ENCODE measurements at places on chromosomes 5 and 9. TPM values are rescaled to one million over a fixed set of nuclear protein-coding genes. Genes with fewer than 3 reads are reported as not detected.

- no peak for ATAC-seq
Measured at GRCh38 chr9:33809506-33809905, 7.5 kb upstream of the UBE2R2 start.

GRCh38 chr5:172443441-172444109 is 10.8 kb downstream of the SH3PXD2B start:
- peak; percentile 84 for ATAC-seq

DNA sequence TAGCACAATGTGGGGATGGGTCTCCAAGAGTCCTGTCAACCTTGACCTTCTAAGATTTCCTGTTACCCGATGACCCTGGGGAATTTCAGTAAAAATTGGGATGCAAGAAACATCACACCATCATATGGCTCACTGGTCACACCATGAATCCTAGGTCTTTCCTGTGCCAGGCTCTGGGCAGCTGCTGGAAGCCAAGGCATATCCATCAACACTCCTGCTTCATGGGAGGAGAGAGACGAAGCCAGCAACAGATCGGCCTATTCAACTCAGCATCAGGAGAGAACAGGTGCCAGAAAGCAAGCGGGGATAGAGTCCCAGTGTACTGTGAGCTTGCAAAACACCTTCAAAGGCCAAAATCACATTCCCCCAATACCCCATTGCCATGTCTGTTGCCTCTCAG is 6.5 kb upstream of the NEK6 start:
- ATAC-seq: no peak

- ATAC-seq: peak; percentile 79
Measured at GRCh38 chr5:122163121-122164069, 34.0 kb downstream of the ZNF474 start.

- no peak for ATAC-seq
Measured at GRCh38 chr5:160064417-160064810, 54.8 kb downstream of the PWWP2A start.

NXNL2 gene
- 1.2 TPM for total RNA-seq

ORM2 gene
- total RNA-seq: not detected

- peak; percentile 36 for ATAC-seq
Measured at GRCh38 chr9:4297151-4297785, 2.6 kb downstream of the GLIS3 start.

DNA sequence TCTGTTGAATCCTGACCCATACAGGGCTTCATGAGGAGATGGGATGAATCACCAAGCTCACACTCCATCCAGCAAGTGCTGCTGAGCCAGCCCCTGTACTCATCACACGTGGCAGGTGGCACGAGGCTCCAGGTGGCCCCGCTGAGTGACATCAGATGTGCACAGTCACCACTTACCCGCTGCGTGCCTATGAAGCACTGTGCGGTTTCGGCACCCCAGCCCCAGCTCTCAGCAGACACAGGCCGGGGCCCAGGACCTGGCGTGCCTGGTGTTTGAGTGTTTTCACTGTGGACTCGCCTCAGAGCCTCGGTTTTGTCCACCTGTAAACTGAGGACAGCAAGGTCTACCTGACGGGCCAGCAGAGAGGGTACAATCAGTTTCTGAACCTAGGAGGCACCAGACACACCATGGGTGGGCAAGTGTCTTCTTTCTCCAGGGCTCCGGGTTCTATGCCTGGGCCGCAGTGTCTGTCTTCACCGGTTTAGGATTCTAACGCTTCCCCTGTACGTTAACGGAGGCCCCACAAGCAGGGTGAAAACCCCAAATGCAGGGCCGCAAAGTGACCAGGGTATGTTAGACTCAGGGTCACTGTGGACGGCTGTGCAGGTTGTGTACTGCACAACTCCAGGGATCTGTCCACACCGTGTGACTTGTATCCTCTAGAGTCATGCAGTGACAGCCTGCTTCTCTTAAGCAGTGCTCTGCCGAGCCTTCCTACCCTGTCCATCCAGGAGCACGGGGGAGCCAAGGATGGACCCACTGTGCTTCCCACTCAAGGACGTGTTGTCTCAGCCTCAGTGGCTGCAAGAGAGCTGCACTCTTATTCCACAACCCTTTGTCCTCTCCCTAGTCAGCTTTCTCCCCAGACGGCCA is 44.3 kb upstream of the COL5A1 start:
- ATAC-seq: no peak

CCDC183 gene
- 1.4 TPM for total RNA-seq

GRCh38 chr5:34916518-34916917 is 1.0 kb downstream of the BRIX1 start:
- no peak for ATAC-seq

F2RL1 gene
- total RNA-seq: not detected

SLC28A3 gene
- total RNA-seq: not detected

DNA sequence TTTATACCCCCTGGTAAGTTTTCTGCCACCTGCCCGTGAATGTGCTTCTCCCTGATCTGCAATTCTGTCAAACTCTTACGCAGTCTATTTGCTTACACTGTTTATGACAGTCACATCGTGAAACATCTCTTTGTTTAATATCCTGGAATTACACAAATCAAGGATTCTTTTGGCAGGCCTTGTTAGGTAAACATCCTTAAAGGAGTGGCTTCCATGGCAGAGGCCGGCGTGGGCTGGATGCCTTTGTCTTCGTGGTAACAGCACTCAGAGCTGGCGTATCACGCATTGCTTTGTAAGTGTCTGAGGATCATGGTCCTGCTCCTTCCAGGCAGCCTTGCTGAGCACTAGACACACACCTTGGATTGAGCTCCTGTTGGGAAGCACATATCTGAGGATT is 145.7 kb downstream of the IRX1 start:
- no peak for ATAC-seq

- no peak for ATAC-seq
Measured at GRCh38 chr5:72658761-72659540, 151.7 kb upstream of the ZNF366 start.

SLC6A3 gene
- total RNA-seq: not detected

GRCh38 chr9:136840877-136841645 is 1.2 kb upstream of the AJM1 start:
- ATAC-seq: no peak

GRCh38 chr5:101534491-101535110 is 631.5 kb upstream of the ST8SIA4 start:
- no peak for ATAC-seq

DNA sequence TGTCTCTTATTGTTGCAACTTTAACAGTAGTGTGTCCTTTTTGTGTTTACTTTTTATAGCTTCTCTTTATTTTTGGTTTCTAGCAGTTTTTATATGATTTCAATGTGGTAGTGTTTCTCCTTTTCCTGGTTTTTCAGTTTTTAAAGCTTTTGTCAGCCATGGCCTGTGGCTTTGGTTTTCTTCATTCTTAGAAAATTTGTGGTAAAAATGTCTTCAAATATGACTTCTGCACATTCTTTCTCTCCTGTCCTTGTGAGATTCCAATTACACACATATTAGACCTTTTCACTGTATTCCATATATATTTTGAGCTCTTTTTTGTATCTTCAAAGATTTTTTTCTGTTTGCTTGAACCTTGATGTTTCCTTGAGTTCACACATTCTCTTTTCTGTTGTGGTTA is 180.5 kb downstream of the CNTLN start:
- no peak for ATAC-seq

DNA sequence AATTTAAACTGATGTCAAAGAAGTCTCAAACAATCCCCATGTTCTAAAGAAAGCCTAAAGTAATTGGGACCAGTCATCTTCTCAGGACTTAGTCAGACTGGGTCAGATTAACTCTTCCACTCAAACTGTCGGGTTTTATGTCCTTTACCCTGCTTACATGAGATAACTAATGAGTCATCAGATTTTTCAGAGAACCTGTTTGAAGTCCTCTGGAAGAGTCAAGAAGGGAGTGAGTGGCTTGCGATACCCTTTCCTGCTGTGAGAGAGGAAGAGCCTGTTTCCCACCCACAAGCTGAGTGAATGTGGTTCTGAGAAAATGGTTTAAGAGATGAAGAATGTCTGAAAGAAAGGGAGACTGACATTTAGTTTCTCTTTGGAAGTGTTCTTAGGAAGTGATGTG is 1866.7 kb upstream of the C9orf72 start:
- ATAC-seq: no peak

DNA sequence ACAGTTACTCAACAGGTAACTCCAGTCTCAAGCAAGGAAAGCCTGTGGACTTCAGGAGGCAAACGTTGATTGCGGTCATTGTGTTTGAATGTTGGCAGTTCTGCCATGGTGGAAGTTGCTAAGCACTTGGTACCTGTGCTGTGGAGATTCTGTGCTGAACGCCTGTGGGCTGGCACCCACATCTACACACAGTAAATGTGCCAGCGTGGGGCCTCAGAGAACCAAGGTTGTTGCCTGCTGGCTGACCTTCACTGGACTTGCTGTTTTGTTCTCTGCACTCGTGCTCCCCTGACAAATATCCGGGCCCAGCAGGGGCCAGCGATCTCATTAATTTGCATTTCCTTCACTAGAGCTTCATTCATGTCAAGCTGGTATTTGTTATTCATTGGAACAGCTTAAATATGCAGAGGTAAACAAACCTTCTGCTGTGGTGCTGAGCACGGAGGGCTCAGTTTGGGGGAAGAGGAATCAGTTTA is 141.8 kb downstream of the PRKACG start:
- ATAC-seq: no peak

DNA sequence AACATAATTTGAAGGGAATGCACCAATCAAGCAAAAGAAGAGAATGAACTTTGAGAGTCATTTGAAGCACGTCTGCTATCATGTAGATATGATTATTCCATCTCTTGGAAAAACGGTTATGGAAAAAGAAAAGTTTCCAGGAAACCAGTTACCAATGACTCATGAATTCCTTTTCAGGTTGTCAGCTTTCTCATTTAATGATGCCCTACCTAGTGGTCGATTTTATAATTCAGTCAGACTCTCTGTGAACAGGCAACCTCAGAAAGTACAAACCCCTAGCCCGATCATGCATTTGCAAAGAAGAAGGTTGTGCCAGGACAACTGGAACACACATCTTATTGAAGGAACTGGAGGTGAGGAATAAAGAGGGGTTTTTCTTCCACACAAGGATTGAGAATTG is 355.1 kb upstream of the GRIA1 start:
- no peak for ATAC-seq

- peak; percentile 81 for ATAC-seq
Measured at GRCh38 chr9:131270171-131271015, 5.9 kb downstream of the FAM78A start.

DNA sequence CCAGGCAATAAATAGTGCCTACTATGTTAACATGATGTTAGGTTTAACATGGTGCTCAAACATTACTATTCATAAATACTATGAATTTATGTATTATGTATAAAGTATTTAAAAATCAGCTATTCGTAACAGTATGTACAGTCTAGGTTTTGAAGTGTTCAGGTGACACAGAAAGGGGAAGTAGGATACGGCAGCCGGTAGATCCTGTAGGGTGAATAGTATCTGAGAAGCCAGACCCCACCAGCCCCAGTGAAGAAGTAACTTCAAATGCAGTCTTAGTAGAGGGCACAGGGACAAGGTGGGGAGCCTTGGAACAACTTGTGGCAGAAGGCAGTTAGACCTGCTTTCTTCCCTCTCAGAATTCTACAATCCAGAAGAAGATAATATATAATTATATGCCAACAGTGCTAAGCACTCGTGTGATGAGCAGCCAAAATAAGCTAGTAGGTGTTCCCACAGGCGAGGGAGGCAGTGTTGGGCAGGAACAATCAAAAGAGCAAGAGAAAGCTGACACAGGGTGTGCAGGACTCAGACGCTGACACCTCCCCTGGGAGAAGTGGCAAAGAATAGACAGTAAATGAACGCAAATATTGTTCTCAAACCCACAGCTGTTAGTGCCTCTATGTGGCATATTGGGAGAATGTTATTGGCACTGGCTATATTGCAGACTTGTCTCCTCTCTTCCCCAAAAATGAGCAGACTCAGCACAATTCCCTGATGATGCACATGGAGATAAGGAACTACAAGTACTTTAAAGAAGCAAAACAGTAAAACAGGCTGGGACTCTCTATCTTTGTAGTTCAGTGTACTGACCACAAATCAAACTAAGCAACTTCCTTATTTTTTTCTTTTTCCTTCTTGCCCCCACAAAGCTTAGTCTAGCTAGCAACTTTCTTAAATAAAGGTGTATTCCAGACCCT is 4.6 kb downstream of the ZNF367 start:
- ATAC-seq: no peak

CTNNAL1 gene
- total RNA-seq: 86.8 TPM

PCDHGB6 gene
- total RNA-seq: 7.1 TPM

SLC4A9 gene
- not detected for total RNA-seq

DNA sequence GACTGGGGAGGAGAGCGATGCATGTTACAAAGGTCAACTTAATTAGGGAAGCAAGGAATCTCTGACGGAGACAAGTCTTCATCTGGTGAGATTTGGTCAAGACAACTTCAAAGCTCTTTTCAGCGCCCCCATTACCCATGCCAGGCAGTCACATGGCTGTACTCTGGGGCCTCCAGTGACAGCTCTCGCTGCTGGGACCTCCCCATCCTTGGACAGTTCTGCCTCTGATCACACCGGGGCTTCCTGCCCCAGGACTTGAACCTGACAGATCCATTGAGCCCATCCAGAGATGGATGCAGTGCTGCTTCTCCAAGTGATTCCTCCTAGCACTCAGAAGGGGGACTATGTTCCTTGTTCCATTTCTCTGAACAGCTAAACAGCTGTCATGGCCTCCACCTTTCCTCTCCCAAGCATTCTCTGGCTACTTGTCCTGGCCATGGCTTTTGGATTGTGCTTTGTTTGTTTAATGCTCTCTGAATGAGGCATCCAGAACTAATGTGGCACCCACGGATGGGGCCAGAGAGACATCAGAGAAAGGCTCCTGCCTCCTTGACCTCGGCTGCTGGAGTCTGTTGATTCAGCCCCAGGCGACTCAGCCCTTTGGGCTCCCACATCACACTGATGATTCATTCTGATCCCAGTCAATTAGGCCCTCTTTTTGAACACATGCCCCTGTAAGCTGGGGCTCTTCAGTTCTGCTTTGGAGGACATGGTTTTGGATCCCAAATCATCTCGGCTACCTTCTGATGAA is 122.1 kb upstream of the ADAMTS16 start:
- ATAC-seq: no peak

DNA sequence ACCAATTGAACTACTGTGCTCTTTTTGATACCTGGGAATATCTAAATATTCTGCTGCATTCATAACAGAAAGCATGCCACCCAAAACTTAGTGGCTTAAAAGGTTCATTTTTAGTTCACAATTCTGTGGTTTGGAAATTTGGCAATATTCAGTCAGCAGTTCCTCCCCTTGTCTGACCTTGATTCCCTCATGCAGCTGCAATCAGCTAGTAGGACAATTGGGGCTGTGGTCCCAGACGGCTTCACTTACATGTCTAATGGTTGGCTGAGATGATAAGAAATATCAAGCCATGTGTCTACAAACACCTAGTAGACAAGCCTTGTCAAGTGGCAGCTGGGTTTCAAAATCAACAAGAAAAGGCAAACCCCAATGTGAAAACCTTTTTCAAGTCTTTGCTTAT is 51.3 kb downstream of the ANXA1 start:
- ATAC-seq: no peak

PCDHAC2 gene
- total RNA-seq: 1.6 TPM

- ATAC-seq: no peak
Measured at GRCh38 chr5:36664766-36665165, 58.4 kb downstream of the SLC1A3 start.

GRCh38 chr5:168750926-168751325 is 171.8 kb upstream of the PANK3 start:
- ATAC-seq: no peak
